Left ventricle myocardium inferior (tissue), 1 donor: ENCODE measurements at places on chromosomes 5 and 9.

DNA sequence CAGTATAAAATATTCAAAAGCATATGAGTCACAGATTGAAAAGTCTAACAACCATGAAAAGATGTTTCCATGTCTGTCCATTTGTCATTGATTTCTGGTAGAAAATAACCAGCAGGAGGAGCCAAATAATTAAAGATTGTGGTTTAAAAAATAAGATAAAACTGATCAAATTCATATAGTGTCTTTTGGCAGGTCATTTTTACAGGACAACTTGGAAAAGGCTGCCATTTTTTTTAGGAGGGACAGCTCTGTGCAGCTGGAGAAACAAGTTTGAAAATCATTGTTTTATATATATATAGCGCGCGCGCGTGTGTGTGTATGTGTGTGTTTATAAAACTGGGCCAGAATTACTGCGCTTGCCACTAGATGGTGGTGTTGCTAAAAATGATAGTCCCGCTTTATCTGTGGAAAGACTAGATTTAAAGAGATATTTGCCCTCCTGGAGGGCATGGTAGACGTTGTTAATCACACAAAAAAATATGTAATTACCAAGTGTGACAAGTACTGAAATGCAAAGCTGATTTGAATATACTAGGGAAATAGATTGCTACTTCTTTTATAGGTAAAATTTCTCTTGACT, 1.3 kb upstream of the TRMO start:
- DNase-seq, result peak; percentile 73

- DNase-seq, result no peak
Observed at GRCh38 chr9:122286764-122287163, 22.1 kb downstream of the MRRF start.

- no peak for DNase-seq
Observed at GRCh38 chr5:172798422-172799215, 27.6 kb upstream of the DUSP1 start.

DNA sequence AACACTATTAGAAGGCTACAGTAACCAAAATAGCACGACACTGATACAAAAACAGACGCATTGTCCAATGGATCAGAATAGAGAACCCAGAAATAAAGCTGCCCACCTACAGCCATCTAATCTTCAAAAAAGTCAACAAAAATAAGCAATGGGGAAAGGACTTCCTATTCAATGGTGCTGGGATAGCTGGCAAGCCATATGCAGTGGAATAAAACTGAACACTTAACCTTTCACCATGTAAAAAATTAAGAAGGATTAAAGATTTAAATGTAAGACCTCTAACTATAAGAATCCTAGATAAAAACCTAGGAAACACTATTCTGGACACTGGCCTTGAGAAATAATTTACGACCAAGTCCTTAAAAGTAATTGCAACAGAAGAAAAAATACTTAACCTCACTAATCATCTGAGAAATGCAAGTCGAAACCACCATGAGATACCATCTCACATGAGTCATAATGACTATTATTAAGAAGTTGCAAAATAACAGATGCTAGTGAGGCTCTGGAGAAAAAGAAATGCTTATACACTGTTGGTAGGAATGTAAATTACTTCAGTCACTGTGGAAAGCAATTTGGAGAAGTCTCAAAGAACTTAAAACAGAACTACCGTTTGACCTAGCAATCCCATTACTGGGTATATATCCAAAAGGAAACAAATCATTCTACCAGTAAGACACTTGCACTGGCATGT, 203.3 kb upstream of the CDH9 start:
- DNase-seq, result no peak

- DNase-seq, result no peak
Observed at GRCh38 chr5:107468276-107468675, 202.5 kb downstream of the EFNA5 start.

DNA sequence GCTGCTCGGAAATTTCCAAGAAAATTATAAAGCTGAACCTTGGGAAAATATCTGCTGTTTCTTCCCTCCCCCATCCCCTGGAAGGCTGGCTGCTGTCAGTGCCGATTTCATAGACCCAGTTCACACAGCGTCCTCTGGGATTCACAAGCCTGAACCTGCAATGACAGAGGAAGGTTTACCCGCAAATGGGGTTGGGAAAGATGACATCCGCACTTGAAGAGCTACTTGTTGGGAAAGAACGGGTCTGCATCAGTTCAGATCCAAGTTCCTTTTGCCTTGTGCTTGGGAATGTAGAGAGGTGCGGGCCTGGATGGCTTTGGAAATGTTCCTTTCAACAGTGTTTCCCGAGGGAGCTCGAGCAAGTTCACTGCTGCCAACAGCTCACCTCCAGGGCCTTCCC, 13.9 kb downstream of the PCDH12 start:
- no peak for DNase-seq

GRCh38 chr9:36770025-36770424, 197.3 kb downstream of the MELK start:
- DNase-seq, result no peak

DNA sequence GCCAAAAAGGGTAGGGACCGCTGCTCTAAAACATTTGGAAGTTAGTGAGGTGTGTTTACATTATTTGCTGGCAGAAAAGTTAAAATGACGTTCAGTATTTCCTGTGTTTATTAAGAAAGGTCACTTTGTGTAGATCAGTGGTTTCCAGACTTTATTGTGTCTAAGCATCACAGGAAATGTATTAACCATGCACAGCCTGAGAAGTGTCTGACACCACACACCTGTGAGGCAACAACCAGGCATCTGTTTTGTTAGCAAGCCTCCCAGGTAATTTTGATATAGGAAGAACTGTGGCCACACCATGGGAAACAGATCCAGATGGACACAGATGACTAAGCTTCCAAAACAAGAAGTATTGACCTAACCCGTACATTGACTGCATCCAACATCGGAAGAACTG, 12.0 kb downstream of the TTC1 start:
- DNase-seq, result no peak

DNA sequence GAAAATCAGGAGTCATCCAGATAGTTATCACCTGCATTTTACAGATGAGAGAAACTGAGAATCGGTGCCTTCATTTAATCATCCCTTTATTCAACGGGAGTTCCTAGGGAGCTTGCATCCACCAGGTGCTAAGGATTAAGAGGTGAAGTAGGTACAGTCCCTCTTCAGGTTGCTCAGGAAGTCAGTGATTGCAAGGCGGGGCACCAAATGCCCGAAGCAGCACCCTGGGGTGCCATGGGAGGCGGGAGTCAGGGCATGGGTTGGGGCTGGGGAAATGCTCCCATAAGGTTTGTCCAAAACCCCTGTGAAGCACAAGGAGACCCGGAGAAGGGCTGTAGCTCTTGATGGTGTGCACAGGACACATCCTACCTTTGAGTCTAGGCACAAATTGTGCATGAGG, 98.8 kb upstream of the KLF4 start:
- DNase-seq, result no peak

DNA sequence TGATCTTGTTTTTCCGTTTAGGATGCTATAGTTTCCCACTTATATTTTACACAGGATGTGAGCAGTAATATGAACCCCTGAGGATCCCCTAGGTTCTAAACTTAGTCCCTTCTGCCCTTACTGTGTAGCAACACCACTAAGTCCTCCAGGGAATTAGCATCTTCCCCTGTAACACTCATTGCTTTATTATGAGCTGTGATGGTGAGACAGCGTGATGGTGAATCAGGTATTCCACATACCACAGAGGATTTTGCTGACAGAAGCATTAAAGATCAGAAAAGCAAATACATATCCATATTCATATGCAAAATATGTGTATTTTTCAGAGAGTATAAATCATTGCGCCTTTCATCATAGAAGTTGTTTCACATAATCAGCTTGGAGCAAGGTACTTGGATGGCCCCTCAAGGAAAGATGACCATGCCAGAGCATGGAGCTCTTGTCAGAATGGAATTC, 317.0 kb downstream of the ICE1 start:
- DNase-seq, result no peak

- DNase-seq, result no peak
Observed at GRCh38 chr5:135062216-135063055, 28.4 kb upstream of the PITX1 start.

DNA sequence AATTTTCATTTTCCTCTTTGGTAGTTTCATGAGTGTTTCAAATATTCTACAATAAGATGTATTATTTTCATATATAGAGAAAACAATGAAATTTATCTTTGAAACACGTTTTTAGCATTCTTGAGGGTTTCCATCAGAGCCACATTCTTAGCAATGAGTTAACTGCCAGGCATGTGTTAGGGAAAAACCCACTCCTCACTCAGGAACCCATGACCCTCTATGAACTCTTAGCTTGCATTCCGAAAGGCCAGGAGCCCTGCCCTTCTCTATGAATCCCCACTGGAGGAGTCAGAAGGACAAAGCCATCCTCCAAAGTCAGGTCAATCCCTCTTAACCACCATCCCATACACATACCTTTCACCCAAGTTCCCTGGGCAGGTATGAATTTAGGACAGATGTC, 57.5 kb downstream of the ADAMTS12 start:
- DNase-seq, result no peak

DNA sequence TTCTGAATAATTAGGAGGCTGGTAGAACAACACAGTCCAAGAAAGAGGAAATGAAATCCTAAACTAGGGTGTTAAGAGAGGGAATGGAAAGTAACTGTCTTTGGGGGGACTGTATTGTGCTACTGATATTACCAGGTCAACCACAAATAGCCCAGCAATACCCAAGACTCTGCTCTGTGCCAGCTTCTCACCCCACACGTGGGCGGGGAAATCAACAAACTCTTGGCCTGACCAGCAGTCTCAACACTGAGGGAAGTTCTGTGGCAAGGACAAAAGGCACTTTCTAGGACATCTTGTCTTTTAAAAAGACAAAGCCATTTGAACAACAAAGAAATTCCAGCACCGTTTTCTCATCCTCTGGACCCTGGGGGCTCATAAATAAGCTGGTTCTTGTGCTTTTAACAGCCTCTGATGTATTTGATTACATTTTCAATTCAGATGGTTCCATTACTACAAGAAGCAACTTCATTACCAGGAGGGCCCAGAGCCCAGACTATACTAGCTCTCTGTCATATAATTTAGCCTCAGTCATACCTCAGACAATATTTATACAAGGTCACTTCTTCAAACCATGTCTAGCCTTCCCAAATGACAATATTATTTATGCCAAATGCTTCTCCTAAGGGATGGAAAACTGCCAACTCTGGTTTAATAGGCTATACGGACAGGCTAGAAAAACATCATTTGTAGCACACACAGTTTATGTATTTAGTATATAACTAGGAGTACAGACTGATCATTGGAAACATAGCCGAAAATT, 297.8 kb downstream of the CWC27 start:
- DNase-seq, result no peak

- no peak for DNase-seq
Observed at GRCh38 chr9:106798016-106798799, 64.8 kb upstream of the ZNF462 start.

GRCh38 chr5:51977014-51977413, 593.8 kb downstream of the ISL1 start:
- no peak for DNase-seq
